ENCODE measurements at places on chromosomes 3 and 15. TPM values are rescaled to one million over a fixed set of nuclear protein-coding genes. Genes with fewer than 3 reads are reported as not detected.
A peak's percentile ranks its signal among the peaks of the same experiment; 100 is the strongest.

- no peak for DNase-seq
Measured at GRCh38 chr3:101146946-101147345, 153.7 kb upstream of the ABI3BP start.

DNA sequence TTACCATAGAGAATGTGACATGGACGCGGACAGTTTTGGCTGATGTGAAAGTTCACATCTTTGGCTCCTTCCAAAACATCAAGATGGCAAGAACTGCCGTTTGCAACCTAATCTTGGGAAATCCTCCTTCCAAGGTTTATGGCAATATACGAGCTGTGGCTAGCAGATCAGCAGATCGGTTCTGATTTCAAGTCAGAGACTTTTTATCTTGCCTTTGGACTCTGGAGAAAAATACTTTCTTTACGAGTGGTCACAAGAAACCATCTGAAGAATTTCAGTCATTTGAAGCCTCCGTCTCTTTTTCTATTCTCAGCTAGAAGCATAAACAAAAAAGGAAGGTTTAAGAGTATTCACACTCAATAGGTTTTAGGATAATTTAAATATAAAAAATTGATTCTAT is 153.5 kb upstream of the MEIS2 start:
- DNase-seq = no peak

The CHRFAM7A gene
- not detected for total RNA-seq

The LMLN gene
- total RNA-seq = 7.0 TPM

- no peak for DNase-seq
Measured at GRCh38 chr15:93232845-93233244, 143.8 kb upstream of the RGMA start.

- peak; percentile 84 for DNase-seq
Measured at GRCh38 chr15:60918234-60918959, 310.7 kb downstream of the RORA start.

DNA sequence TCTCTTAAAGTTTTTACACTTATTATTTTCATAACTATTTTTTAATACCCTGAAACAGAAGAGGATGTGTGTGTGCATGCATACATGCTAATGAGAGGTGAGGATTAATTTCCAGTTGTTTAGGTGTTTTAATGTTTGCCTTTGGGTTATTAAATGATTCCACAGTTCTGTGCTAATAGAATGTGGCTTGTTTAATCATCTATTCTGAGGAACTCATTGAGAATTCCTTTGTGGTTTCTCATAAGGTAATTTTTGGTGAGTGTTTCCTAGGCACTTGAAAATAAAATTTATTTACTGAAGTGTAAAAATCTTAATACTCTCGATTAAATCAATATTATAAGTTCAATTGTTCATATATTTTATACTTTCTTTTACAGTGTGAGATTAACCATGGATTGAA is 38.0 kb downstream of the STAC start:
- no peak for DNase-seq

- DNase-seq = no peak
Measured at GRCh38 chr3:71511037-71511436, 72.5 kb downstream of the FOXP1 start.

GRCh38 chr15:32104061-32104995 is 74.0 kb downstream of the CHRNA7 start:
- no peak for DNase-seq

GRCh38 chr3:164320962-164321361 is 757.3 kb downstream of the SI start:
- no peak for DNase-seq

The CHRNA7 gene
- 2.0 TPM for total RNA-seq

- no peak for DNase-seq
Measured at GRCh38 chr3:71016178-71016845, 567.2 kb downstream of the FOXP1 start.

GRCh38 chr3:196081002-196081833 is 672 bp downstream of the TFRC start:
- peak; percentile 71 for DNase-seq

GRCh38 chr3:49761661-49762060 is 24.7 kb downstream of the IP6K1 start:
- DNase-seq = no peak

DNA sequence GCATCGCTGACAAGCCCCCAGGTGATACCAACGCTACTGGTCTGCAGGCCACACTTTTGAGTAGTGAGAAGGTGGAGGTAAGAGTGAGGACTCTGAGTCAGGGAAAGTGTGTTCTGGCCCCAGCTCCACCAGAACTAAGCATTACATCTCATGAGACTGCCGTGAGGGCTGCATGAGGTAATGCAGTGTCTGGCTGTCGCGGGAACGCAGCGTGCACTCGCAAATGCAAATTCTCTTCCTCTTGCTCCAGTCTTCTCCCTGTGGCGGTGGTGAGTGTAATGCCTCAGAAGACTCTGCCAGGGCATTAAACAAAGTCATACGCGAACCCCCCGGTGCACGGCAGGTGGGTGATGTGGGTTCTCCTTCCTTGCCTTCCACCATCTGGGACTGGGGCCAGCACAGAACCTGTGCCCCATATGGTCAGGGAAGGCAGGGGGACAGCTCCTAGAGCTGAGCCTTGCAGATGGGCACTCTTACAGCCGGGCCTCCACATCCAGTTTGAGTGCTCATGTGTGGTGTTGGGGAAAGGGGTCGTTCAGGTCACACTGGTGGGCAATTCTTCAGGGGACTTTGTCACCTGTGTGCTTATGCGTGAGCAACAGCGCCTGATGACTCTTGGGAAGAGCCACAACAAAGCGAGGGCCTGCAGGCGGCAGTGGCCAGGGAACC is 175.8 kb downstream of the XXYLT1 start:
- DNase-seq = no peak

GRCh38 chr3:128573707-128574162 is 76.9 kb downstream of the RPN1 start:
- DNase-seq = no peak

- DNase-seq = no peak
Measured at GRCh38 chr15:63263519-63263918, 13.9 kb upstream of the APH1B start.

The DGKG gene
- total RNA-seq = 7.2 TPM

GRCh38 chr15:58189148-58189811 is 51.1 kb downstream of the AQP9 start:
- no peak for DNase-seq

DNA sequence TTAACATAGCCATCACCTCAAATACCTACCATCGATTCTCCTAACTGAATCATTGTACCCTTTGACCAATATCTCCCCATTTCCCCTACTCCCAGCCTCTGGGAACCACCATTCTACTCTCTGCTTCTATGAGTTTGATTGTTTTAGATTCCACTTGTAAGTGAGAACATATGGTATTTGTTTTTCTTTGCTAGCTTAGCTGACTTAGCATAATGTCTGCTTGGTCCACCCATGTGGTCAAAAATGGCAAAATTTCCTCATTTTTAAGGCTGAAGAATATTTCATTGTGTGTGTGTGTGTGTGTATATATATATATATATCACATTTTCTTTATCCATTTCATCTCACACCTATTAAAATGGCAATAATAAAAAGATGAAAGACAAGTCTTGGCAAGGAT is 469.3 kb downstream of the FHIT start:
- no peak for DNase-seq

The LTF gene
- not detected for total RNA-seq

GRCh38 chr3:129226374-129226773 is 23.0 kb upstream of the COPG1 start:
- peak; percentile 48 for DNase-seq

The IVD gene
- total RNA-seq = 46.6 TPM

DNA sequence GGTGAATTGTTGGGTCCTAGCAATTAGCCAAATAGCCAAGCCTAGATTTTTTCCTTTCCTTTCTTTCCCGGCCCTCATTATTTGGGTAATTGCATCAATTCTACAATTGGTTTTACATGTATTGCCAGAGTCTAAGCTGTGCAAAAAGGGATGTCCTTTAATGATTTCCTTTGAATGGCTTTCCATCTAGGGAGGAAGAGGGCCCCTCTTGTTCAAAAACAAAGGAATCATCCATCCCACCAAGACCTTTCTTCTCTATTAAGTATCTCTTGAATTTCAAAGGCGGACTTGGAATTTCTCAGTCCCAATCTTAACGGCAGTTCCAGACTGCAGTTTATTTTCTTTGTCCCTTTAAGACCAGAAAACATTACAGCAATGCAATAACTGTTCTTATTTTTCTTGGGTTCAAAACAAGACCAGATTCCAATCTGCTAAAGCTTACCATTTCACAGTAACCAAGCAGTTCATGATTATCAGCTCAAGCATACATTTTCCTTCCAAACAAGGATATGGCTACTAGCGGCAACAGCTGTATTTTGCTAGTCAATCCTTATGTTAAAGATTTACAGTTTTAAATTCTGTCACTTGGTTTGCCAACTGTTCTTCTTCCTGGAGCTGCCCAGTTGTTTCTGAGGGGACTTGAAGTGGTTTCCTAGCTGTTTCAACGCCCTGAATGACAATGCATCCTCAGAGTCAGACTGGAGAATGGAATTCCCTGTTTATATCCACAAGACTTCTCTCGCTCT is 91.4 kb upstream of the LRIG1 start:
- no peak for DNase-seq

The RTF1 gene
- total RNA-seq = 18.8 TPM

The CHL1 gene
- 1.0 TPM for total RNA-seq

DNA sequence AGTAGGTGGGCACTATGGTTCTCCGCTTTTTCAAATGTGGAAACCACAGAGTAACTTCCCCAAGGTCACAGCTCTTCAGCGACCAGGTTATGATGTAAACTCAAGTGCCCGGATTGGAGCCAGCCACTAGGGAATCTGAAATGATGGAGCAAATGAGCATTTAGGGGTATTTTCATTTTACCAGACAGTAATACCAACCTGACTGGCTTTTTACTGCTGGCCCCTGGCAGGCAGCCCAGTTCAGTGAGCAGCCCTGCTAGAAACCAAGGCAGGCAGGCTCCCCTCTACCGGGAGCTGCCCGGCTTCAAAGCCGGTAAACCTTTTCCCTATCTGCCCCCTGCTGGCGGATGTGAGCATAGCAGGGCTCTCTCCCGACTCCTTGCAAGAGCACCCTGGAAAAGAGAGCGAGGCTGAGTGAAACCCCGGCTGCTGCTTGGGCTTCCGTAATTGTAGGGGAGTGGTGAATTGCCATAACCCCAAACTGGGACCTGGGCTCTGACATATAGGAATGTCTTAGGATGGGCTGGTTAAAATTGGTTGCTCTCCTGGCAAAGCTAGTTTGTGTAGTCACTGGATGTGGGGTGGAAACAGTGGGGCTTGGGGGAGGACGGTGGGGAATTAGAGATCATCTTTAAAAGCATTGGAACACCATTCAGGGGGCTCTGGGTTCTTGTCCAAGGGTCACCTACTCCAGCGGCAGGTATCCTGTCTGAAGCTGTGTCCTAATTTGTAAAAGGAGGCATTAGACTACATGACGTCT is 98.0 kb upstream of the TNFAIP8L3 start:
- DNase-seq = peak; percentile 94

DNA sequence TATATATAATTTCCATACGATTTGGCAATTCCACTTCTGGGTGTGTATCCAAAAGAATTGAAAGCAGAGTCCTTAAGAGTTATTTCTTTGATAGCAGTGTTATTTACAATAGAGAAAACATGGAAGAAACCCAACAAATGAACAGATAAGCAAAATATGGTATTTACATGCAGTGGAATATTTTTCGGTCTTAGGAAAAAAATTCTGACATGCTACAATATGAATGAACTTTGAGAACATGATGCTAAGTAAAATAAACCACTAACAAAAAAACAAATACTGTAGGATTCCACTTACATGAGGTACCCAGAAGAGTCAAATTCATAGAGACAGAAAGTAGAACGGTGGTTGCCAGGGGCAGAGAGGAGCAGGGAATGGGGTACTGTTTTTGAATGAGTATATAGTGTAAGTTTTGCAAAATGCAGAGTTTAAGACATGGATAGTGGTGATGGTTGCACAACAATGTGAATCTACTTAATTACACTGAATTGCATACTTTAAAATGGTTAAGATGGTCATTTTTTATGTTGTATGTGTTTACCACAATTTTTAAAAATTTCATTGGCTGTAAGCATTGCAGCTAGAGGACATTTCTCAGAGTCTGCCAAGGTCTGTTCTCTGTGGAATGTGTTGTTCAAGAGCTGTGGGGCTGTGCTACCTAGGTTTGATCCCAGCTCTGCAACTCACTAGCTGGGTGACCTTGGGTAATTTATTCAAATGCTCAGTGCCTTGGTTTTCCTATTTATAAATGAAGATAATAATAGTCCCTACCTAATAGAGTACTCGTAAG is 122.1 kb downstream of the MEX3B start:
- no peak for DNase-seq

DNA sequence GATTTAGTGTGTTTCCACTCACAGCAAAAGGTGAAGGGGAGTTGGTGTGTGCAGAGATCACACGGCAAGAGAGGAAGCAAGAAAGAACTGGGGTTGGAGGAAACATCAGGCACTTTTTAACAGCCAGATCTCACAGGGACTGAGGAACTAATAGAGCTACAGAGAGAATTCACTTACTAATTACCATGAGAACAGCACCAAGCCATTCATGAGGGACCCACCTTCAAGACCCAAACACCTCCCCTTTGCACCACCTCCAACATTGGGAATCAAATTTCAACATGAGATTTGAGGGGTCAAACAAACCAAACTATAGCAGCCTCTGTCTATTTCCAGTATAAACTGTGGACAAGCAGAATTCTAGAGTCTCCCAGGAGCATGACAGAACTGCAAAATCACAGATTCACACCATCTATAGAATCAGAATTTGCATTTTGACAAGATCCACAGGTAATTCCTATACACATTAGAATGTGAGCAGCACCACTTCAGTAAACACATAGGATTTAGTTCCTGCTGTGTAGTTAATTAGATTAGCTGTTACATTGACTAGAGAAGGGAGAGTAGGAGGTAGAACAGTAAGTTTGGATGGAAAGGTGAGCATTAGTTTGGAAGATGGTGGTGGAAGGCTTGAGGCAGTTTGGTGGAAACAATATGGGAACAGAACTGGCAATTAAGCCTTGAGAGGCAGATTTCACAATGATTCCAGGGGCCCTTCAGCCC is 311.7 kb downstream of the NSUN3 start:
- DNase-seq = no peak

- no peak for DNase-seq
Measured at GRCh38 chr3:196348698-196349097, 10.5 kb upstream of the TM4SF19 start.

The SI gene
- total RNA-seq = not detected

DNA sequence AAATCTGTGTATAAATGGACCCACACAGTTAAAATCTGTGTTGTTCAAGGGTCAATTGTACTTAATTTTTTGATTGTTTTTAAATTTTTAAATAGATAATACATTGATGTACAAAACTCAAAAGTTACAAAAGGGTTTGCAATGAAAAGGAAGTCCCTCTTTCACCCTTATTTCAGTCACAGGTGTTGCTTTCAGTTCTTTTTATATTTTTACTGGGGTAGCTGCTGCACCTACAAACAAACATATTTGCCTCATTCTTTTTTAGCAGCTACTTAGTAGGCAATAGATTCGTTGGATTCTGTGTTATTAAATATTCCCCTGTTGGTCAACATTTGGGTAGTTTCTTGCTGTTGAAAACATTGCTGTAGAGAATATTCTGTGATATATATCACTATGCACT is 44.4 kb downstream of the PIAS1 start:
- DNase-seq = no peak

The PFN2 gene
- 225 TPM for total RNA-seq

GRCh38 chr3:5332270-5332956 is 144.9 kb downstream of the EDEM1 start:
- no peak for DNase-seq

GRCh38 chr15:82100111-82100929 is 54.5 kb upstream of the MEX3B start:
- DNase-seq = no peak

- DNase-seq = peak; percentile 70
Measured at GRCh38 chr15:98785807-98786621, 137.7 kb downstream of the IGF1R start.

GRCh38 chr3:59133311-59133710 is 83.5 kb upstream of the CFAP20DC start:
- DNase-seq = no peak

All from Calu3 (cell line).